ENCODE measurements at places on chromosomes 13 and 19. TPM values are rescaled to one million over a fixed set of nuclear protein-coding genes. Genes with fewer than 3 reads are reported as not detected.
A peak's percentile ranks its signal among the peaks of the same experiment; 100 is the strongest.

The ZNF649 gene
- total RNA-seq: 12.2 TPM

GRCh38 chr19:10552510-10553053 is 8.9 kb downstream of the ATG4D start:
- H3K4me1 ChIP-seq: peaks cover 58% of the 10 kb centered on the region
- peaks cover 67% of the 10 kb centered on the region for H3K36me3 ChIP-seq
- H3K27me3 ChIP-seq: no peaks in the 10 kb centered on the region
- DNase-seq: no peak
- peak overlapping the region; percentile 96 for H3K27ac ChIP-seq

DNA sequence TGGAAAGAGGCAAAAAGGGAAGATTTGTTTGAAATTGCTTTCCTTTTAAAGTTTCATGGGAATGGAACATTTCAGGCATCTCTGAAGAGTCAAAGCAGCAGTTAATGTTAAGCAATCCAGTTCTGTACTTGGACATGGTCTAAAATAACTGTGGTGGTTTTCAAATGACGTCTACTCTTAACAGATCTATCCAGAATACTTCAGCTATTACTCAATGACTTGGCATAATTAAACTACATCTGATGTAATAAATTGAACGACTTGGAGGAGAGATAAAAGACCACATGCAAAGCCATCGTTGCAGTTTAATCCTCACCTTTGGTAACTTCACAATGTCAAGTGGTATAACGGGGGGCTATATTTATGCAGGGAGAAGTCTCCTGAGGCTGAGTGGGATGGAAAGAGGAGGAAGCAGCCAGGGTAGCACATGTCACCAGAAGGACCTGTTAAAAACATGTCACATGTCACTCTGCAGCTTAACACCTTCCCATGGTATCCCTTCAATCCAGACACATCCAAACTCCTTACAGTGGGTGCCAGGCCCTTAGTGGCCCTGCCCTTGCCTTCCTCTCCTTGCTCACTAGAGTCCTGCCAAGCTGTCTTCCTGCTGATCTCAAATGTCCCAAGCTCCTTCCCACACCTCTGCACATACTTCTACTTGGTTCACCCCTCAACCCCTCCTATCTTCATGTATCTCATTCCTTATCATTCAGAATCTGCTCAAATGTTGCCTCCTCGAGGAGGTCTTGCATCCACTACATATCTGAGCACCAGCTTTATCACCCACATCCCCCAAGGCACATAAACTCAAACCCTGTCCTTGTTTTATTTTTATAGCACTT is 327.8 kb downstream of the SUCLA2 start:
- H3K4me1 ChIP-seq: no peaks in the 10 kb centered on the region
- H3K27me3 ChIP-seq: peaks cover 3% of the 10 kb centered on the region
- H3K36me3 ChIP-seq: no peaks in the 10 kb centered on the region
- H3K4me3 ChIP-seq: no peak overlapping the region
- H3K27ac ChIP-seq: no peak overlapping the region
- no peak for DNase-seq

GRCh38 chr19:41646589-41647204 is 19.8 kb upstream of the CEACAM4 start:
- DNase-seq: peak; percentile 27
- H3K4me3 ChIP-seq: no peak overlapping the region

DNA sequence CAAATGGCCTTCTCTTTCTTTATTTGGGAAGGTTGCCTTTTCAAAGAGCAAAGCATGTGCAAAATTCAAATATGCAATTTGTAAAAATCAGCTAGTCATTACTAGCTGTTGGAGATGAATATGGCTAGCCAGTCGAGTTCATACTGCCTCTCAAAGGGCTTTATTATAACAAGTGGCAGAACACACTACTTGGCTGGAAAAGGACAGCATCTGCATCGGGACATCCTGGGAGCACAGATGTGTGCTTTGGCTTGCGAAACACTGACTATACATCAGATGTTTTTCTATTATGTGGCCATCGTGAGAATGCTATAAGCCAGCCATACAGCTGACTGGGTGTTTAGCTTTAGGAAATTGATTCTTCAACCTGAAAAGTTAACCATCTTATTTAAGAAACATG is 424.2 kb downstream of the KCTD12 start:
- H3K36me3 ChIP-seq: no peaks in the 10 kb centered on the region
- H3K4me3 ChIP-seq: no peak overlapping the region

- peaks cover 14% of the 10 kb centered on the region for H3K4me1 ChIP-seq
- no peak overlapping the region for H3K27ac ChIP-seq
- no peaks in the 10 kb centered on the region for H3K36me3 ChIP-seq
Observed at GRCh38 chr19:5337126-5337525, 3.5 kb downstream of the PTPRS start.

DNA sequence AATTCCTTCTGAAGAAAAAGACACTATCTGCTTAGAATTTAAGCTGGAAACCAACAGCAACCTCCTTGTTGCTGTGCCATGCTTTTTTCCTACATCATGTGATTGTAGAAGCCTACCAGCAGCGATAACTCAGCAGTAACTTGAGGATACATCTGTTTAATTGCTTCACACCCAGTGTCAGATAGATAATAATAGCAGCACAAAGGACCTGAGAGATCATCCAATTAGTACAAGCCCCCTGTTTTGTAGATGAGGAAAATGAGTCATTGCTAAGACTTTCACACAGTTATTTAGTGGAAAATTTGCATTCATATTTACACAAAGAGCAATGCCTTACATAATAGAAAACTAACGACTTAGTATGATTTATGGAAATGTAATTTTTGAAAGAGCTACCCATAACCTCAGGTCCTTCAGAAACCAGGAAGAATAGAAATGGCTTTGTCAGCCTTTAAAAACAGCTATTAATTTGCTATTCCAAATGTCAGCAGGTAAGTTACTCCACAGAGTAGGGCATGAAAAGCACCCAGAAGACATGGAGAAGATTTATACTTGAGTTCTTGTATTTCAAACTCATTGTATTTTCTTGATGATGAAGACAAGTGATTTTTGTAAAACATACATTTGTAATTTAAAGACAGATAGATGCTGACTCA is 93.7 kb upstream of the SGCG start:
- no peak overlapping the region for H3K27ac ChIP-seq
- H3K4me1 ChIP-seq: no peaks in the 10 kb centered on the region
- DNase-seq: no peak
- no peak overlapping the region for H3K4me3 ChIP-seq
- H3K36me3 ChIP-seq: no peaks in the 10 kb centered on the region

GRCh38 chr13:94050039-94050438 is 429.4 kb downstream of the DCT start:
- H3K4me1 ChIP-seq: no peaks in the 10 kb centered on the region
- H3K27ac ChIP-seq: no peak overlapping the region
- DNase-seq: no peak
- no peaks in the 10 kb centered on the region for H3K27me3 ChIP-seq
- H3K36me3 ChIP-seq: no peaks in the 10 kb centered on the region

DNA sequence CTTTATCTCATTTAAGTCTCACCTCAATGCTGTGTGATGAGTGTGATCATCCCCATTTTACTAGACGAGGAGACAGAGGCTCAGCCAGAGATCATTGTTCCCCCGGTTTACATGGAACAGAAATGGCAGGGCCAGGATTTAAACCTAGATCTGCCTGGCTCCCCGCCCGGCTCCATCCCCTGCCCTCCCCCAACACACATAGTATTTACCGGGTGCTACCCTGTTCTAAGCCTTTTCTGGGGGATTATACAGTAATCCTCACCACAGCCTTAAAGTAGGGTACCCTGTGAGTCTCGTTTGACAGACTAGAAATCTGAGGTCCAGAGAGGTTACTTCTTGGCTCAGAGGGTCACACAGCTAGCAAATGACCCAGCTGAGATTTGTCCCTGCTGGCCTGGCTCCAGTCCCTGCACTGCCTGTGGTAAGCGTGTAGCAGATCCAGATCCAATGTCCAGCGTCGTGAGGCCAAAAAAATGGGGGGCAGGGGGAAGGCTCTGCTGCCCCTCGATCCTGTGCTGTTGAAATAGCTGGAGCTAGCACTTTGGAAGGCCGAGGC is 3.8 kb upstream of the KLC3 start:
- H3K4me3 ChIP-seq: no peak overlapping the region
- H3K36me3 ChIP-seq: no peaks in the 10 kb centered on the region
- no peak for DNase-seq
- H3K27ac ChIP-seq: no peak overlapping the region
- peaks cover 8% of the 10 kb centered on the region for H3K4me1 ChIP-seq

The OR4F17 gene
- not detected for total RNA-seq

DNA sequence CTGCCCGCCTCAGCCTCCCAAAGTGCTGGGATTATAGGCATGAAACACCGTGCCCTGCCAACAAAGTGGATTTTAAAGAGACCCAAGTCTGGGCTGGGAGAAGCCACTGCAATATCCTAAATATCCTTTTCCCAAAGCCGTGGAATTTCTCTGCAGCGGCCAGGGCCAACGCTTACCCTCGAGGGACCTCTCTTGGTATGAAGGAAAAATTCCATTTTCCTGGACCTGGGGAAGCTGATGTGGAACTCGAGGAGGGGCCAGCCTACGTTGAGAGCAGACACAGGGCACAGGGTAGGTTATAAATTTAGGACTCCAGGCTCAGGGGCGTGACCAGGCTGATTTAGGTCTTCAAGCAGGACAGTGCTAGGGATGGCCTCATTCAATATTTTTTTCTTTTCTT is 17.7 kb upstream of the UPF1 start:
- H3K4me1 ChIP-seq: peaks cover 3% of the 10 kb centered on the region
- H3K4me3 ChIP-seq: no peak overlapping the region
- no peak for DNase-seq
- no peaks in the 10 kb centered on the region for H3K36me3 ChIP-seq
- no peak overlapping the region for H3K27ac ChIP-seq

DNA sequence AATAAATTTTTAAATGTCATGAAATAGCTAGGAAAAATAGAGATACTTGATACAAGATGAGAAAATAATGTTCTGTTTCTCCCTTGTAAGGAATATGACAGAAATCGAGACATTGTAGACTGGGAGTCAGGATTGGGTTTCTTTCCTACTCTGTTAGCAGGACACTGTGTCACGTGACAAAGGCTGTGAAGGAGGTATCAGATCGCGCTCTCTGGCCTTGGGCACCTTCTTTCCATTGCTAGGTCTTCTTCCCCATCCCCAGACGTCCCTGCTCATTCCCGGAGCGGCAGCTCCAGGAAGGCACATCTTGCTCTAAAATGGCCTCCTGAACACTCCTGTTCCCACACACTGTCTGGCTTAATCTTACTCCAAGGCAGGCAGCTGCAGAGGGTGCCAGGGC is 133.4 kb downstream of the TM9SF2 start:
- DNase-seq: no peak
- H3K4me3 ChIP-seq: no peak overlapping the region
- H3K27ac ChIP-seq: no peak overlapping the region

The C1QTNF9B gene
- not detected for total RNA-seq

The CYP2A7 gene
- not detected for total RNA-seq

- H3K27ac ChIP-seq: no peak overlapping the region
- H3K4me1 ChIP-seq: no peaks in the 10 kb centered on the region
- DNase-seq: no peak
- H3K36me3 ChIP-seq: no peaks in the 10 kb centered on the region
Observed at GRCh38 chr19:17985037-17985818, 18.3 kb downstream of the KCNN1 start.

The F10 gene
- total RNA-seq: not detected

The KLK10 gene
- total RNA-seq: not detected

The MISP3 gene
- total RNA-seq: 0.67 TPM

- no peak overlapping the region for H3K4me3 ChIP-seq
- H3K36me3 ChIP-seq: peaks cover 22% of the 10 kb centered on the region
- H3K27me3 ChIP-seq: no peaks in the 10 kb centered on the region
- H3K4me1 ChIP-seq: peaks cover 26% of the 10 kb centered on the region
- H3K27ac ChIP-seq: no peak overlapping the region
Observed at GRCh38 chr13:24180750-24181377, 20.3 kb downstream of the SPATA13 start.

- no peak overlapping the region for H3K4me3 ChIP-seq
- H3K27ac ChIP-seq: no peak overlapping the region
- DNase-seq: no peak
- no peaks in the 10 kb centered on the region for H3K36me3 ChIP-seq
- no peaks in the 10 kb centered on the region for H3K27me3 ChIP-seq
- H3K4me1 ChIP-seq: peaks cover 19% of the 10 kb centered on the region
Observed at GRCh38 chr13:50800091-50800739, 43.3 kb downstream of the DLEU7 start.

The SRRM5 gene
- 0.79 TPM for total RNA-seq

GRCh38 chr19:54317965-54318240 is 4.9 kb upstream of the LILRA5 start:
- no peaks in the 10 kb centered on the region for H3K36me3 ChIP-seq
- DNase-seq: no peak
- no peak overlapping the region for H3K27ac ChIP-seq

DNA sequence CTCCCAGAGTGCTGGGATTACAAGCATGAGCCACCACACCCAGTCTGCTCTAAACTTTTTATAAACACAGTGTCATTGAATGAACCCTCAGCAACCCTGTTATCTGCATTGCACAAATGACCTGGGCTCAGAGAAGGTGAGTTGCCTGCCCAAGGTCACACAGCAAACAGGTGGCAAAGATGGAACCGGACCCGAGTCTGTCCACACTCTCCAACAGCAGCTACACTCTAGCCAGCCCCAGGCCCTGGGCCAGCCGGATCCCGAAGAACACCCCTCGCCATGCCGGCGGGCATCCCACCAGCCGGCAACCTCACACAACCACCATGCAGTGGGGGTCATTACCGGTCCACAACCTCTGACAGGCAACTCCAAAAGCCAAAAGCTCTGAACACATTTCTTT is 14.5 kb downstream of the ERCC2 start:
- no peaks in the 10 kb centered on the region for H3K27me3 ChIP-seq
- H3K36me3 ChIP-seq: peaks cover 6% of the 10 kb centered on the region
- H3K4me1 ChIP-seq: peaks cover 2% of the 10 kb centered on the region
- no peak for DNase-seq
- H3K4me3 ChIP-seq: no peak overlapping the region

GRCh38 chr13:27997904-27998522 is 9.5 kb upstream of the URAD start:
- H3K4me1 ChIP-seq: peaks cover 3% of the 10 kb centered on the region
- DNase-seq: peak; percentile 37
- H3K36me3 ChIP-seq: no peaks in the 10 kb centered on the region
- H3K27ac ChIP-seq: no peak overlapping the region
- H3K4me3 ChIP-seq: no peak overlapping the region

- peak overlapping the region; percentile 7 for H3K27ac ChIP-seq
- no peaks in the 10 kb centered on the region for H3K27me3 ChIP-seq
- peaks cover 43% of the 10 kb centered on the region for H3K4me1 ChIP-seq
- H3K36me3 ChIP-seq: peaks cover 26% of the 10 kb centered on the region
- H3K4me3 ChIP-seq: no peak overlapping the region
Observed at GRCh38 chr19:19582471-19582870, 36.0 kb downstream of the PBX4 start.

The ALOX5AP gene
- total RNA-seq: 66.4 TPM

- H3K27me3 ChIP-seq: peaks cover 40% of the 10 kb centered on the region
- no peak overlapping the region for H3K27ac ChIP-seq
- H3K4me3 ChIP-seq: no peak overlapping the region
- no peak for DNase-seq
- H3K36me3 ChIP-seq: peaks cover 2% of the 10 kb centered on the region
- no peaks in the 10 kb centered on the region for H3K4me1 ChIP-seq
Observed at GRCh38 chr19:1780272-1780958, 27.1 kb downstream of the ONECUT3 start.

- peaks cover 17% of the 10 kb centered on the region for H3K4me1 ChIP-seq
- peaks cover 4% of the 10 kb centered on the region for H3K36me3 ChIP-seq
- H3K4me3 ChIP-seq: no peak overlapping the region
- no peaks in the 10 kb centered on the region for H3K27me3 ChIP-seq
- DNase-seq: no peak
Observed at GRCh38 chr19:46907880-46908279, 47.1 kb downstream of the ARHGAP35 start.

The C19orf18 gene
- 0.37 TPM for total RNA-seq

The SIGLEC12 gene
- total RNA-seq: 1.0 TPM
